ENCODE measurements at places on chromosomes 16 and 17.

DNA sequence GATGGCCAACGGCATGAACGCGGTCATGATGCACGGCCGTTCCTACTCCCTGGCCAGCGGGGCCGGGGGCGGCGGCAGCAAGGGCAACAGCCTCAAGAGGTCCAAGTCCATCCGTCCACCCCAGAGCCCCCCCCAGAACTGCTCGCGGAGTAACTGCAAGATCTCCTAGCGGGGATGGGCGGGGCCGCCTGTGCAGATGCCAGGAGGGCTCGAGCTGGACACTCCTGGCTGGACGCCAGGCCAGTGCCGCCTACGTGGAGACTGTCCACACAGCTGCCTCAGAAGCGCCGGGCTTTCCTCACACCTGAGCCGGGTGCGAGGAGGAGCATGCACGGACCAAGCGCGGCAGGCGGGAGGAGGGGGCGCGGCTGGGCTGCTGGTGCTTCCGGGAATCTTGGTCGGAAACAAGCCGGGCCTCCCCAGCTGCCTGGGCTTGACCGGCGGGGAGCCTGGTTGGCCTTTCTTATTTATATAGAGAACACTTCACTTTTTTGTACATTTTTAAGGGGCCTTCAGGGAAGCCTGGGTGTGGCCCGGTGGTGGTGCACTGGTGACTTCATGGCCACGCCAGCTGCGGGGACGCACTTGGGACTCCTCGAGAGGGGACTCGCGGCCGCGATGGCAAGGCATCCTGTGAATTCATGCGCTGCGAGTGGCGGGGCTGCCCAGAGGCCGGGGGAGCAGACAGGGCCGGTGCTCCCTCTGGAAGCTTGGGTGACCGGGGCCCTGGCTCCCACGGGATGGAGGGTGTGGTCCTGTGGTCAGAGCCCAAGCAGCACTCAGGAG lies 3.1 kb upstream of the WFIKKN1 start:
- no peak for DNase-seq

DNA sequence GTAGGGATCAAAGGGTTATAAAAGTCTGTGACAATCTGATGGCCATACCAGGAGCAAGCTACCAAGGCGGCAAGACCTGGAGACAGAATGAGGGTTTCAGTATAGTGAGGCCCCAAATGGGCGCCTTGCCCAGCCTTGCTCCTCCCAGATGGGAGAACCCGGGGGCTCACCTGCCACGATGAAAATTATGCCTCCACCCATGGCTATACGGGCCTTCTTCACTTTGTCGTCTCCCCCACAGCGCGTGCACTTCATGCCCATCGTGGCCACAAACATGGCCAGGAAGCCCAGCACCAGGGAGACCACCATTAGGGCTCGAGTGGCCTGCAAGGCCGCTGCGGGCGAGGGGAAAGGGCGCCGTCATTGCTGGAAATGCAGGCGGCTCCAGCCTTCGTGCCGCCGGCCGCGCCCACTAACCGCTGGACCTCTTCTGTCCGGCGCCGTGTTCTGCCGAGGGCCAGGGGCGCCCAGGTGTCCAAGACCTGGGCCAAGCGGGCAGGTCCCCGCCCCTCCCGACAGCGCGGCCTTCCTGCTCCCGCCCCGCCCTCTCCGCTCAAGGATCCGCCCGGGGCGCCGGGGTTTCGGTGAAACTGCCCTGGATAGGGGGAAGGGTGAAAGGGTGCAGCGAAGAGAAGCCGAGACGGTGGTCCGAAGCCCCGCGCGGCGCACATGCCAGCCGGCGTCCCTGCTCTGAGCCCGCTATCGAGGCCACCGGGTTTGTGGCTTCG lies 1.5 kb downstream of the CLDN7 start:
- peak; percentile 51 for DNase-seq

- DNase-seq: no peak
Observed at GRCh38 chr17:50266384-50267073, 7.7 kb upstream of the TMEM92 start.

DNA sequence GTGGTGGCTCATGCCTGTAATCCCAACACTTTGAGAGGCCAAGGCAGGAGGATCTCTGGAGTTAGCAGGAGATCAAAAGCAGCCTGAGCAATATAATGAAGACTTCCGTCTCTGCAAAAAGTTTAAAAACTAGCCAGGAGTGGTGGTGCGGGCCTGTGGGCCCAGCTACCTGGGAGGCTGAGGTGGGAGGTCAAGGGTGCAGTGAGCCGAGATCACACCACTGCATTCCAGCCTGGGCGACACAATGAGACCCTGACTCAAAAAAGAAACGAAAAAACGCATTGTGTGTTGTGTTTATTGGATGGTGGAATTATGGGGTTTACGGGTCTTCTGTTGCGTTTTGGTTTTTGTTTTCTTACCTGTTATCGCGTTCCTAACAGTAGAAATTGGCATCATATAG lies 863 bp upstream of the DDX19A start:
- no peak for DNase-seq

GRCh38 chr17:47742319-47743181 lies 9.5 kb downstream of the TBX21 start:
- peak; percentile 33 for DNase-seq

DNA sequence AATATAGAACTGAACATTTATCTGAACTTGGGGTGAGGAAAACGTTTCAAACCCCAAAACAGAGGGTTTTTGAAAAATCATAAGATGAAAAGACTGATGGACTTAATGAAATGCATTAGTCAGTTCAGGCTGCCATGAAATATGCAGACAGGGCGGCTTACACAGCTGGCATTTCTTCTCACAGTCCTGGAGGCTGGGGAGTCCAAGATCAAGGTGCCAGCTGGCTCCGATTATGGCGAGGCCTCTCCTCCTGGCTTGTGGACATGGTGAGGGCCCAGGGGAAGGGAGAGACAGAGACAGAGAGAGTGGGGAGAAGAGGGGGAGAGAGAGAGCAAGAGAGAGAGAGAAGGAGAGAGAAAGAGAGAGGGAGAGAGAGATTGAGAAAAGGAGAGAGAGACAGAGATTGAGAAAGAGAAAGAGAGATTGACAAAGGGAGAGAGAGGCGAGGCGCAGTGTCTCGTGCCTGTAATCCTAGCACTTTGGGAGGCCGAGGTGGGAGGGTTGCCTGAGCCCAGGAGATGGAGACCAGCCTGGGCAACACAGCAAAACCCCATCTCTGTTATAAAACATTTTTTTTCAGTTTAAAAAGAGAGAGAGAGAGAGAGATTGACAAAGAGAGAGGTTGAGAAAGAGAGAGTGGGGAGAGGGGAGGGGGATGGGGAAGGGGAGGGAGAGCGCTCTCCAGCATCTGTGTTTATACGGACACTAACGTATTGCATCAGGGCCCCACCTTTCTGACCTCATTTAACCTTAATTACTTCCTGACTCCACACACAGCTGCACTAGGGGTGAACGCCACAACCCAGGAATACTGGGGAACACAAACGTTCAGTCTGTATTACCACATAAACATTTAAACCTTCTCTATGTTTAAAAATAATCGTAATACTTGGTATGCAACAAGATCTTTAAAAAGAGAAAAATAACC lies 24.6 kb upstream of the RPH3AL start:
- DNase-seq: no peak

DNA sequence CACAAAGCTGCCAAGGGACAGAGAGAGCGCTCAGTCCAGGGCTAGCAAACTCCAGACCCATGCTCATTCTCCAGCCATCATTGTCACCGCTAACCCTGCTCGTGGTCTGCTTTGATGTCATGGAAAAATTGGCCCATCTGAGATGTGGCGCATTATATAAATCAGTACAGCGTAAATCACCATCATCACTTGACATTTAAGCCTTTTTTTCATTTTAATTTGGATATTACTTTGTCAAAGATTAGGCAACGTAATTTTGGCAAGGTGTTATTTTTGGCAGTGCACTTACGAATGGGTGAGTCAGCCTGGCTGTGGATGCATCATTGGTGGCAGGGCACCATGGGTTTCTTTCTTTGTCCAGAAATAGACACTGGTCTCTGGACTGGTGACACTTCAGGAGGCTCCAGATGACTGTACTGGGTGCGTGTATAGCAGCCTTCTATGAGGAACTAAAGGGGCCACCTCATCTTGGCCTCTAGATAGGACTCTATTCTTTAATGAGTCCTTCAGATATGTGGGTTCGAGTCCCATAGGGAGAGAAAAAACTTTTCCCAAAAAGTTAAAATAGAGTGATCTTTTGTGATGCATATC lies 166.3 kb downstream of the MSI2 start:
- no peak for DNase-seq

DNA sequence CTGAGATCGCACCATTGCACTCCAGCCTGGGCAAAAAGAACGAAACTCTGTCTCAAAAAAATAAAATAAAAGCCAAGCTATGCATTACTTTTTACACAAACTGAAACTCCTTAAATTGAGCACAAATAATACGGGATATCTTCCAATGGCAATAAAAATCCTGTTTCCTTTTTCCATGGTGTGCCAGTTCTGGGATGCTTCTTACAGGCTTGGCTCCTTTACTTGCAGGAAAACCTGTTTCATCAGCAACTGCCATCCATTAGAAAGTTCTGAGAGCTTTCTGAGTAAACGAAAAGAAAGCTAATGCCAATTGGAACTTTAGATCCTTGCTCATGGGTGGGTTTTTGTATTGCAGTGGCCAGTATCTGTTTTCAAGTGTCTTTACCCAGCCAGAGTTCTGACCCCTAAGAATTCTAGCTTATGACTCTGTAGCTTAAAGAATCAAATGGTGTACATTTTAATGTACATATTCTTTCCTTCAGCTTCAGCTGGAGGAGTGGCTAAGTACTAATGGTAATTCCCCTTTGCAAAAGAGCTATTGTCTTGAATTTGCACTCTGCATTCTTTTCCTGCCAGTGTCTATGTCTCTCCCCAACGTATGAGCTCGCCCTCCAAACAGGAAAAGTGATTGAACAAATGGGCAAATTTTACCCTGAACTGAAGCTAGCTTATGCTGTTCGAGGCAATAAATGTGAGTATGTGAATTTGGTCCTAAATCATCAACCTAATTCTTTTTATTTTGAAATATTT lies 21.5 kb upstream of the DDX19A start:
- no peak for DNase-seq
